ENCODE measurements at places on chromosomes 11 and 22.

- DNase-seq, result peak; percentile 23
These were observed 39.1 kb downstream of the CASP12 start for GRCh38 chr11:104858882-104859775.

DNA sequence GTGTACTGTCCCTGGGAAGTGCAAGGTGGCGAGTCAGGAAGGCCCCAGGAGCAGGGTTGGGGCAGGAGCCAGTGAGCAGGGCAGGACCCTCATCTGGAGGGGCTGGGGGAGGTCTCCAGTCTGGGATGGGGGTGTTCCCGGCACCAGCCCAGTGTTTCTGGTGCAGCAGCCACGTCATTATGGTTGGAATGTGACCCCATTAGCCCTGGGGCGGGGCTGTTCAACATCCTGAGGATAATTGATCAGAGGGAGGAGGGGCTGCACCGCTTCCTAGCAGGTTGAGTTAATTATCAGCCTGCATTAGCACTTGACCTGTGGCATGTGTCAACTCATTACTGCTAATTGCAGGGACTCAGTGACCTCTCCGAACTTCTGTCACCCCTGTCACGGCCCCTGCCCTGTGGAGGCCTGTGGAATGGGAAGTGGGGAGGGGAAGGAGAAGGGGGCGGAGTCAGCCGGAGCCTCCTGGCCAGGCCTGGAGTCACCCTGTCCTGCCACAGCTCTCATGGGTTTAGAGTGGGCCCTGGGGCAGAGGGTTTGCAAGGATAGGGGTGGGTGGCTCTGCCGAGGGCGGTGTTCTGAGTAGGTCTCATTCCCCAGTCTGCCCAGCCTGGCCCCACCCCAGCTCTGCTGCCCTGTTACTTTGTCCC, 52.8 kb upstream of the CCDC188 start:
- peak; percentile 60 for DNase-seq

GRCh38 chr22:26515931-26516330, 3.7 kb upstream of the TFIP11 start:
- no peak for DNase-seq

DNA sequence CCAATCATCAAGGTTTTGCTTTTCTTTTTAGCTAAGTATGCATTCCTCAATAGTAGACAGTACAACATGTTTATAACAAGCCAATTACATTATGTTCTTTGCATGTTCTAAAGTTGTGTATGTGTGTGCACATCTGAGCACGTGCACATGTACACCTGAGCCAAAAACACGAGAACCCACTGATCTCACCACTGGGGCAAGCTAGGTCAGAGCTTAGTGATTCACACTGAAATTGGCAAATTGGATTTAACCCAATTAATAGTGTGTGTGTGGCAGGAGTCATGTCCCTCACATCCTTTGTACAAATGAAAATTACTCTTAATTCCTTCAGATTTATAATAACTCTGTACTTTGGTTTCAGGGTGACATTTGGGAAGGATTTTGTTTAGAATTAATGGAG, 145.7 kb upstream of the TEAD1 start:
- DNase-seq, result no peak

GRCh38 chr11:11978792-11979487, 29.5 kb downstream of the DKK3 start:
- peak; percentile 74 for DNase-seq

GRCh38 chr11:108616549-108616948, 23.0 kb upstream of the EXPH5 start:
- DNase-seq, result peak; percentile 90

GRCh38 chr11:132520199-132520598, 1012.1 kb downstream of the OPCML start:
- peak; percentile 83 for DNase-seq

DNA sequence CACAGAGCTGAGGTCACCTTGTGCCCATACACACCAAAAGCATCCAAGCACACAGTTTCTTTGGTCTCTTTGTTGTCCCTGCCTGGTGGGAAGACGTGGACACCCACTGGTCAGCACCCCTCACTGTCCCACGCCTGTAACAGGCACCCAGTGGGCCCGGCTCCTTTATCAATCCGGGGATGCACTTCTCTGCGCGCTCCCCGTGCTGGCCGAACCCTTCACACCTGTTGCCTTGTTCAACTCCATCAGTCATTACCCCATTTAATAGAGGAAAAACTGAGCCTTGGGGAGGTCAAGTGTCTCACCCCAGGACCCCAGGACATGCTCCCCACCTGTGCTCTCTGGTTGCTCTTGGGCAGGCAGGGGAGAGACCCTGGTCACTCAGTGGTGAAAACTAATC, 49.7 kb upstream of the FGF3 start:
- no peak for DNase-seq

DNA sequence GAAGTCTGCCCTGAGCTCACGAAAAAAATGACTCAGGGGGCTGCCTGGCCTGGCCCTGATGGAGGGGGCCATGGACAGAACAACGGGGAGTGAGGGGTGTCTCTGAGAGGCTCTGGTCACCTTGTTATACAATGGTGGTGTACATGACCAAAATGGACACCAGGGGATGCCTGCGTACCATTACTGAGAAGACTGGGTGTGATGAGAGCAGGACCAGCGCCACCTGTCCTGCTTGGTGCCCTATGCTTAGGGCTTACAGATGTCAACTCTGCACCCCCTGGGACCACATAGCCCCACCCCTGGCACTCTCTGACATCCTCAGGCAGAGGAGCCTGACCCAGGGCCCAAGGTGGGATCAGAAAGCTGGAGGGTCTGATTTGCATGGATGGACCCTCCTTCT, 104.8 kb downstream of the ZNF280B start:
- no peak for DNase-seq

DNA sequence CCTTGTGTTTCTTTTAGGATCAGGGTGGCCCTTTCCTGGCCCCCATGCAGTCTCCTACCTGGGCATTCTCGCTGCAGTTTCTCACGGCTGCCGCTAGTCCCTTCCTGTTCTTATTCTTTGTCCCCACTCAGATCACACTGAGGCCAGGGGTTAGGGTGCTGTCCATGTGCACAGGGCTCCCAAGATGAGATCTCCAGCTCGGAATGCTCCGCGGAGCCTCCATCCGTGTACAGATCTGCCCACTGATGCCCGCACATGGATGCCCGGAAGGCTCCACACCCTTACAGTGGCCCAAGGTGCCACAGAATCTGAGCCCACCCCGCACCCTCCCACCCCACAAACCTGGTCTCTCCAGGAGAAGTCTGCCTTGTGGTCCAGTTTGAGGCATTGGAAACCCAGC, 457.3 kb downstream of the TBC1D22A start:
- no peak for DNase-seq

DNA sequence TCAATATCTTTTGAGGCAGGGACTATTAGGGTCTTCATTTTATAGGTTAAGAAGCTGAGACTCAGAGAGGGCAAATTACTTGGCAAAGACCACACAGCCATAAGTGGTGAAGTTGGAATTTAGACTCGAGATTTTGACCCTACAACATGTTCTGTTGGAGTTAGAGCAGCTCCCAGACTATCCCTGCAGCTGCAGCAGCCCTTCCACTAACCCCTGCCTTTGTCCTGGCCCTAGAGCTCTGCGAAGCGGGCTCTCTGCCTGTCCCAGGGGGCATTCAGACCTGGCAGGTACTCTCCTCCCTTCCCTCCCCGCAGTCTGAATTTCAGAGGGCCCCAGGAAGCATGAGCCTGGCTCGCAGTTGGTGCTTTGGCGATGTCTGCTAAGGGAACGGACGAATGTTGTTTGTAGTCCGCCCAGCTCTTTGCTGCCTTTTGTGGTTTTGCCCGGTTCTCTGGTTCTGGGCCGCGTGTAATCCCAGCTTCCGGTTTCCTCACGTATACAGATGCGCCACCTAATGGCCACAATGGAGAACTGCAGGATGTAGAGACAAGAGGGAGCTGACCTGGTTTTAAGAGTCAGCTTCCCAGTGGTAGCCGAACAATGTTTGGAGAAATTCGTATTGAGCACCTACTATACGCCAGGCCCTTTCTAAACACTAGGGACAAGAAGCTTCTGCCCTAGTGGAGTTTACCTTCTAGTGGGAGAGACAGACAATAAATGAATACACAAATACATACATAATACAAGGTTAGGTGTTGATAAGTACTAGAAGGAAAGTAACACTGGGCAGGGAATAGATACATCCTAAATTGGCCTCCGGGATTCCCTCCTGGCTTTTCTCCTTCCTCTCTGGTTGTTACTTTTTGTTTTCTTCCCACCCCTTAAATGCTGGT, 125.2 kb downstream of the ST3GAL4 start:
- peak; percentile 88 for DNase-seq

- DNase-seq, result no peak
These were observed 7.6 kb downstream of the PLEKHB1 start for GRCh38 chr11:73653996-73654395.

DNA sequence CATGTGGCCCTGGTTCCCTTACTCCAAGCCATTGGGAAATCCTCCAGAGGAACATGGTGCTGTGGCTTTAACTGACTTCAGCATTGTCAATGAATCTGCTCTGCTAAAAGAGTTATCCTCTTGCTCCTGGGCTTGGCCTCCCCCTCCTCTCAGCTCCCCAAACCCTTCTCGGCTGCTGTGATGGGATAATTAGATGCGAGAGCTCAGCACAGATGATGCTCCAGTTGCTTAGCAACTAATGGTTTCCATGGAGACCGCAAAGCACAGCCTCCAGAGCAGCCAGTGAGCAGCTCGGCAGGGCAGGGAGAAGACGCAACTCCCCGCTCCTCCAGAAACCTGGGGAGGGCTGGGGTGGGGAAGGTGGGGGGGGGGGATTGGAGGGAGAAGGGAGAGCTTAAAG, 2.8 kb upstream of the UPK2 start:
- no peak for DNase-seq

GRCh38 chr11:78588517-78588916, 13.9 kb upstream of the NARS2 start:
- no peak for DNase-seq

DNA sequence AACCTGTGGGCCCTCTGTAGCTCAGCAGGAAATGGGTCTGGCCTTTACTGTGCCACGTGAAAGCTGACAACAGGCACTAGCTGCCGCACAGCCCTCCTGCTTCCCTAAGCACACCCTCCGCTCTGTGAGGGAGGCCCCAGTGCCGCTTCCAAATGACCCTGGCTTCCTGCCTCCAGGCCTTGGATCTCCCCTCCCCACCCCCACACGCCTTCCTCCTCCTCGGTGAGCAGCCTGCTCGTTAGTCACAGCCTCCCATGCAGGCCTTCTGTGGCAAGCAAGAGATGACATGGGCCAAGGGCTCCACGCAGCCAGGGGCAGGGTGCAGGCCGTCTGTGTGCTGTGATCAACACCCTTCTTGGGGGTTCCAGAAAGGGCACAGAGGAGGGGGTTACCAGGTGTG, 15.3 kb upstream of the RASL10A start:
- DNase-seq, result peak; percentile 77

- DNase-seq, result peak; percentile 52
These were observed 13.6 kb upstream of the NUP160 start for GRCh38 chr11:47861728-47862127.

- peak; percentile 28 for DNase-seq
These were observed 879 bp downstream of the TMEM121B start for GRCh38 chr22:17120281-17120680.

GRCh38 chr22:38696606-38697424, 3.9 kb downstream of the JOSD1 start:
- DNase-seq, result peak; percentile 74

GRCh38 chr11:64007629-64008282, 21.5 kb downstream of the OTUB1 start:
- DNase-seq, result no peak

- peak; percentile 3 for DNase-seq
These were observed 70.0 kb downstream of the RBX1 start for GRCh38 chr22:41021061-41021612.

GRCh38 chr22:50016988-50017700, 4.6 kb upstream of the IL17REL start:
- no peak for DNase-seq

GRCh38 chr11:19975414-19975990, 184.8 kb downstream of the DBX1 start:
- no peak for DNase-seq

- no peak for DNase-seq
These were observed 426.4 kb downstream of the INSC start for GRCh38 chr11:15541079-15541478.

- no peak for DNase-seq
These were observed 38.4 kb upstream of the CLMP start for GRCh38 chr11:123233280-123233974.

- no peak for DNase-seq
These were observed 20.0 kb downstream of the TPBGL start for GRCh38 chr11:75260396-75261170.

GRCh38 chr22:38675833-38676232, 5.9 kb upstream of the TOMM22 start:
- no peak for DNase-seq

- DNase-seq, result no peak
These were observed 6.8 kb upstream of the ALX4 start for GRCh38 chr11:44316659-44317240.

GRCh38 chr11:75205564-75206020, 35.0 kb upstream of the TPBGL start:
- DNase-seq, result no peak

- DNase-seq, result no peak
These were observed 49.2 kb downstream of the STK33 start for GRCh38 chr11:8544807-8545206.

DNA sequence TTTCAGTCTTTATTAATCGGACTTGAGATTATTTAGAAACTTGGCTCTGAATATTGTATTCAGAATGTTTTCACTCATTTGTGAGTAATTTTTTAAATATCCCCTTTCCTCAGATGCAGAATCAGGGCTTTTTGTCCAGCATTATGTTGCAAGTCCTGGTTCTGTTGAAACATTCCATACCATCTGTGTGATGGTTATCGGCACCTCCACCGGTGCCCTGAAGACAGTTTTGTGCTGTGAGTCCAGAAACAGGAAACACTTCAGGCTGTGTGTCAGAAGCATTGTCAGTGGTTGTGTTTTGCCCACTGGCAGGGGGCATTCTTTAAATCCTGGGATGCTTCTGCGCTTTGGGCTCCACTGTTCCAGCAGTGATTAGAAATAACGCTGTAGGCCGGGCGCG, 20.4 kb downstream of the CDPF1 start:
- no peak for DNase-seq

- peak; percentile 97 for DNase-seq
These were observed 28.4 kb downstream of the YAP1 start for GRCh38 chr11:102138670-102139069.

GRCh38 chr11:76209375-76209972, 3.2 kb upstream of the WNT11 start:
- DNase-seq, result no peak

GRCh38 chr22:31818481-31819392, 64.9 kb downstream of the DEPDC5 start:
- peak; percentile 52 for DNase-seq

- no peak for DNase-seq
These were observed at the start of gene APOBEC3H for GRCh38 chr22:39097098-39098020. Gene APOBEC3H (plus strand): TSS chr22:39097244. CDS start chr22:39100279, 3,035 bp downstream.

DNA sequence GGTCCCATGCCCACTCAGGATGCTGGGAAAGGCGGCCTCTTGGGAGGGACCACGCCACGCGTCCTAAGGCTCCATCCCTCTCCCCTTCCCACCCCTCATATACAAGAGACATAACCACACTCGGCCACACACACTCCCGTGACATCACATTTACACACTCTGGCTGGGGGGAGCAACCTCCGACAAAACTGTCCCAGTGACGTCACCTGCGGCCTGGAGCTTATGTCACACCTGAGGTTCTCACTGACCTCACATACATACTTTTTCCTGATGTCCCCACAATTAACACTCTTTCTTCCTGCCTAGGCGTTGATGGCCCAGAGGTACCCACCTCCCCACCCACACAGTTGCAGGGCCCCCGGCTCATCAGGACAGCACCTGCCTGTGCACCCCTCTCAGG, 1.9 kb downstream of the ELFN2 start:
- no peak for DNase-seq

- DNase-seq, result no peak
These were observed 79.2 kb downstream of the BRD1 start for GRCh38 chr22:49748514-49748913.
